GM19239 (cell line): ENCODE measurements at places on chromosomes 7 and 10.

DNA sequence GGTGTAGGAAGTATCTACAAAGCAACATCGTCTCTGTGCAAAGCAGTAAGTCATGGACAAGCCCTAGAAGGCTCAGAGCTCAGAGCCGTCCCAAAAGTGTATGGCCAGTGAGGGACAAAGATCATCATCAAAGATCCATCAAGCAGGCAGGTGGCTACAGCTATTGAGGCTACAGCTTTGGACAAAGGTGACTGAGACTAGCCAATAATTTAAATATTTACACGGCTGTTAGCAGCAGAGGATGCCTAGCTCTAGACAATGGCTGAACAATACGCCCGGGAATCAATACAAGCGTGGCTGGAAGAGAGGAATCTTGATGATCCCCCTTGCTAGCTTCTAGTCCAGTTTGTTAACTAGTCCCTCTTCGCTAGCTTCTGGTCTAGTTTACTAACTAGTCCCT is 17.9 kb downstream of the NMT2 start:
- no peak for DNase-seq

- DNase-seq: no peak
Observed at GRCh38 chr10:14971867-14972448, 12.8 kb downstream of the MEIG1 start.

DNA sequence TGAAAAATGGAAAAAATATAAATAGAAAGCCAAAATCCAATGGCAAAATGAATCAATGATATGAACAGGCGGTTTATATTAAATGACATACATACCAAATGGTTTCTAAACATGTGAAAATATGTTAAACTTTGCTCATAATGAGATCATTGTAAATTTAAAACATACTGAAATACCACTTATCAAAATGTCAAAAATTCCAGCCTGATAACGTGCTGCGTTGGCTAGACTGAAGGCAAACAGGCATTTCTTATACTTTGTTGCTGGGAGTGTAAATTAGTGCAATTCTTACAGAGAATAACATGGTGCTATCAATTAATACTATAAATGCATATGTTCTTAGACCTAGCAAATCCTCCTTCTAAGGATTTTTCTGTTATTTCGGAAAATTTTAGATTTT is 225.8 kb upstream of the FAM3C start:
- DNase-seq: no peak

- no peak for DNase-seq
Observed at GRCh38 chr7:130153211-130153908, 51.8 kb downstream of the TMEM209 start.

DNA sequence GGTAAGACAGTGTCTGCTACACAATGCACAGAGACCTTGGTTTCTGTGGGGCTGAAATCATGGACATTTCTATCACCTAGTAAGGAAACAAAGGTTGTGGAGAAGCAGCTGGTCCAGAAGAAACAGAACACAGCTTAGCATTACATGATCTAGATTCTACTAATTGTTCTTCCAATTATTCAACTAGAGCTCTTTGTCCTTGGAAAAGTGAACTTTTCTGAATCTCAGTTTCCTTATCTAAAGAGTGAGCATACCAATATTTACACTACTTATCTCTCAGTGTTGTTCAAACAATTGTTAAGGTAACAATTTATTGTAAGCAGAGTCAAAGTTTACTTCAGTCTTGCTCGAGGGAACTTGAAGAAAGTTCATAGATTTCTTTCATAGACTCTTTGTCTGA is 42.3 kb upstream of the TRIM24 start:
- no peak for DNase-seq
